Pons (tissue), 1 donor: ENCODE measurements at places on chromosomes 3 and 15.

GRCh38 chr15:77162872-77163633 lies 92.1 kb upstream of the TSPAN3 start:
- DNase-seq, result no peak

DNA sequence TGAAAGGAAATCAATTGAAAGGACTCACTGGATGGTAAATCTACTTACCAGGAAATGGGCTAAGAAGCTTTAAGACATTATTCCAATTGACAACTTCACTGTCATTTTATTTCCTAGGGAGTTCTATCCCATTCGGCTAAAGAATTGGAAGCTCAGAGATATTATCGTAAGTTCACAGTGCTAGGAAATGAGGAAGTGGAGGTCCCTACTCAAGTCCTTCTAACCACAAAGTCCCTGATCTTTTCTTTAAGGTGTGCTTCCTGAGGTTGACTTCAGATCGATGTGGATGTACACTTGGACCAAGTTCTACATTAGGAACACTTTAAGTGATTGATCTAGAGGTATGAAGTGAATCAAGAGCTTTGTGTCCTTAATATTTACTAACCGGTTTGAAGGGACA lies 63.6 kb downstream of the MDFIC2 start:
- DNase-seq, result no peak

DNA sequence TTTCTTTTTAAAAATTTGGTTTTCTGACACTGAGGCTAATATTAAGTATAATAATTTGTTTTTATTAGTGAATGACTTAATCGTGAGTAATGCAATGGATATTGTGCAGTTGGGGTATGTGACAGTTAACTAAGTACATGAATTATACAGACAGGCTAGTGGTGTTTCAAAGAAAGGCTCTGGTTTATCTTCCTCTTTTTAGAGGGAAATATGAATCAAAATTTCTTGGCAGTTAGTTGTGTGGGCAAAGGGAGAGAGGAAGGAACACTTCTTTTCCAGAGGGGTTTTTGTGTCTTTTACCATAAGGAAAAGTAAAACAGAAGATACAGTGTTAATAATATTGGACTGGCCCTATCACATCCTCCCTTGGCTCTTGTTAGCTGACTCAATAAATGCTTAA lies 2.7 kb downstream of the ZNF654 start:
- no peak for DNase-seq

GRCh38 chr3:44989636-44990373 lies 13.8 kb downstream of the EXOSC7 start:
- DNase-seq, result no peak

DNA sequence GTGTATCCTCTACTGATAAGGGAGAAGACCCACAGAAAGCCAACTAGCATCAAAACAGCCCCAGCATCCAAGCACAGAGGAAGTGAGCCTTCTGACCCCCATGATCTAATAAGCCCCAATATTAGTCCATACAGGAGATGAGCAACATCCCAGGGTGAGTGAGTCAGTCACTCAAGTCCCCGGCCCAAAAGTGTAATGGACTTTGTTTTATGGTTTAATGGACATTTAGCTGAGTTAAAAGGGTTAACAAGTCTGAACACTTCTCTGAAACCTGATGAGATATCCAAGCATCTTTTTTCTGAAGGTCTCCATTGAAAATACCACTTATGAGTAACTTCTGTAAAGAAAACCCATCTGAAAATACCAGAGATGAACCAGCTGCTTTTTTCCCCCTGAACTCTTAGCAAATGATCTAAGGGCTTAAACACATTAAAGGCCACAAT lies 115.6 kb downstream of the GREM1 start:
- no peak for DNase-seq

- DNase-seq, result no peak
These were observed 210.4 kb downstream of the MCTP2 start for GRCh38 chr15:94441760-94442159.

DNA sequence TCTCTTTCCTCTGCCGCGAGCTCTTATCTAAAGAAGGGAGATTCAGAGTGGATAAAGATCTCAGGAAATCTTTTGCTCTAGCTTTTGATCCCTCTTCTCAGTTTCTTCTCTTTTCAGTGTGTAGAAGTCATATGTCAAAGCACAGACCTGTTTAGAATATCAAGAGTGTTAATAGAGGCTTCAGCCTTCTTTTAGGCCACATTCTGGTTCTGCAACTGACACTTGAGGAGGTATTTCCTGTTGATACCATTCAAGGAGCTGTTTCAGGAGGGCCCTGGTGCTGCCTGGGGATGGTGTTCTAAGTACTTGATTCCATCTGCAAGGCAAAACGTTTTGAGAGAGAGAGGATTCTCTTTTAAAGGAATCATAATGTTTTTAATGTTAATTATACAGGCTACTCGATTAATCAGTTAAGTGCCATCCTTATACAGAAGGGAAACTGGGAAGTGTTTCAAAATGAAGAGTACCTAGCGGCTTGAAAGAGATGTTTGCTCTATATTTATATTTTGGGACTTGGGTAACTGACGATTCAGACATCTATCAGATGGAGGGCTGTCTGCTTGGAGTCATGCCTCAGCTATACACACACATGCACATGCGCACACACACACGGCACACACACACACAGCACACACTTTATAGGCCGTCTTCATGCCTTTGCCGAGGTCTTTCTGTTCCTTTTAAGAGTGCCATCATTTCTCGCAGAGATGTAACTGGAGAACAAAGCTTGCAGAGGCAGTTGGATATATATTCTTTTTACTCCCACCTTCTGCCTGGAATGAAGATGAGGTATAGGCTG lies 313.9 kb downstream of the PTPRG start:
- no peak for DNase-seq

DNA sequence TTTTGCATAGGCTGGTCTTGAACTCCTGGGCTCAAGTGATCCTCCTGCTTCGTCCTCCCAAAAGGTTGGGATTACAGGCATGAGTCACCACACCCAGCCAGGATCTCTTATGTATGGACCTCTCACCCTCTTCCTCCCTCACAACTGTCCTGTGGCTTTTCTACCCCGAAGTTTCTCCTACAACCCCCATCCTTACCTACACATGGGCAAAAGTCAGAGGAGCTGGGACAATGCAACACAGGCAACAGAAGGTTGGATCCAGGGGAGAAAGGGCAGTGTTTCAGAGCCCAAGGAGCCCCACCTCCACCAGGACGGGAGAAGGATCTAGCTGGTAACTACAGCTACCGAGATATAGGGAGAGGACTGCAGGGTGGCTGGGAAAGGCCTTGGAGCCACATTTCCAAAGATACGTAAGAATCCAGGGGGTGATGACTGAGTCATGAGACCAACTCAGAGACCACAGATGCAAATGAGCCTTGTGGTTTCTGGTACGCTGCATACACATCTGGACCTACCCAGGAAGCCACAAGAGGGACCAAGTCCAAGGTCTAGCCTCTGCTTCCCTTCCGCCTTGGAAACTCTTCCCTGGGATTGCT lies 13.6 kb downstream of the IGDCC4 start:
- DNase-seq, result no peak

GRCh38 chr3:191030491-191030890 lies 168.0 kb upstream of the GMNC start:
- DNase-seq, result no peak

DNA sequence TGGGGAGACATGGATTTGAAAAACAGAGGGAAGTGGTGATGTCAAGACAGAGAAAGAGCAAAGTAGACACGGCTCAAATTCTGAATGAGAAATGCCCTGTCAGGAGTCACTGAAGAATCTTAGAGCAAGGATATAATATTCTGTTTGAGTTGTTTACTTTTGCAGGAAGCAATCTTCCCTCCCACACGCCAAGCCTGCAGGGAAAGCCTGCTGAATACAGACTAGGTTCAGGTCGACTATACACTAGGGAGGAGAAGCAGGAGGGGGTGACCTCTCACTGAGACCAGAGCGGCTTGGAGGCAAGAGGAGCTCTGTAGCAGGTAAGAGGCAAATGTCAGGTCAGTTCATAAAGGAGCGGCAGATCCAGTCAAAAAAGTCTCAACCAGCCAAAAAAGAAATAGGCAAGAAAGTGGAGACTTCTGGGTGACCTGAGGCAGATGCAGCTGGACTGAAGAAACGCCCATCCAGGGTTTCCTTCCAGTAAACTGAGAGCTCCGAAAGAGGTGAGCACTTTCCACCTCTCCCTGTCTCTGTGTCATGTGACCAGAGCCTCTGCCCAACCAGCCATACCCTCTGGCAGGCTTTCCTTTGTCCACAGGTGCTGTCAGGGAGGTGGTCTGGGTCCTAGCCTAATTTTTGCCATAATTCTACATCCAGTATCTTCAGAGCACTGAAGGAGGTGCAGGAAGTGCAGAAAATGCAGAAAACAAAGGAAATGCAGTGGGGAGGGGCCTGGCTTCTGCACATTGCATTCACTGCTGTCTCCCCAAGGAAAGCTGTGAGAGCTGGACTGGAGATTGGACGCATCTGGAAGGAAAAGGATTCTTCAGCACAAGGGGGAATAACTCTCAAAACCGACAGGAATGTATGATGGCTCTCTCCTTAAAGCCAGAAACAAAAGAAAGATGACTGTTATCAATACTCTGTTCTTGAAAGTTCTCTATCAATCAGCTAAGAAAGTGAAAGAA lies 37.8 kb upstream of the CTXND1 start:
- DNase-seq, result no peak

- no peak for DNase-seq
These were observed 19.9 kb upstream of the EHD4 start for GRCh38 chr15:41992151-41992802.

DNA sequence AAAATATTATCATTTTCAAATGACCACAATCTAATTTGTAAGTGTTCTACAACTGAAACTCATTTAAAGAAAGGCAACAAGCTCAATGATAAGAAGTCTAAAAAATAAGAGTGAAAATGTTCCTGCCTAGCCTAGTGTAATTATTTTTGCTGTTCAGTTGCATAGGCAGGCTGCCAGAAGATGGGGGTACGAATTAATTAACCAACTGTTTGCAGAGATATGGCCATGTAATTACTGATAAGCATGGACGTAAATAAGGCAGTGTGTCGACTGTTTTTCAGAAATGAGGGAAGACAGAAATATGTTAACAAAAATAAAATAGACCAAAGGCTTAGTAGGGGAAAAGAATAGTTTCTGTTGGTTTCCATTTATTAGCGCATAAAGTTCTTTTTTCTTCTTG lies 24.7 kb upstream of the SCAANT1 start:
- no peak for DNase-seq

DNA sequence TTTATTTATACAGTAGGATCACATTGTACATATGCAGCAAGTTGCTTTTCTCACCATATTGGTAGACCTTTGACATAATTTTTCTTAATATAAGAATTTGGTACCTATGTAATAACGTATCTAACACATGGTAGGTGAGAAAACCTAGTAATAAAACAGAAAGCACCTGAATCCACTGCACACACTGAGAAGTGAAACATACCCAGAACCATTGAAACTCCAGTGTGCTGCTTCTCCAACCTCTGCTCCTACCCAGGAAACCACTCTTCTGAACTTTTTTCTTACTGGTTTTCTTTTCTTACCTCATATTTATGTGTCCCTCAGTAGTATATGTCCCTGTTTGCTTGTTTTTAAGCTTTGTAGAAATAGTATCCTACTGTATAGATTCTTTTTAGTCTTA lies 293.0 kb downstream of the UBE2E2 start:
- no peak for DNase-seq

DNA sequence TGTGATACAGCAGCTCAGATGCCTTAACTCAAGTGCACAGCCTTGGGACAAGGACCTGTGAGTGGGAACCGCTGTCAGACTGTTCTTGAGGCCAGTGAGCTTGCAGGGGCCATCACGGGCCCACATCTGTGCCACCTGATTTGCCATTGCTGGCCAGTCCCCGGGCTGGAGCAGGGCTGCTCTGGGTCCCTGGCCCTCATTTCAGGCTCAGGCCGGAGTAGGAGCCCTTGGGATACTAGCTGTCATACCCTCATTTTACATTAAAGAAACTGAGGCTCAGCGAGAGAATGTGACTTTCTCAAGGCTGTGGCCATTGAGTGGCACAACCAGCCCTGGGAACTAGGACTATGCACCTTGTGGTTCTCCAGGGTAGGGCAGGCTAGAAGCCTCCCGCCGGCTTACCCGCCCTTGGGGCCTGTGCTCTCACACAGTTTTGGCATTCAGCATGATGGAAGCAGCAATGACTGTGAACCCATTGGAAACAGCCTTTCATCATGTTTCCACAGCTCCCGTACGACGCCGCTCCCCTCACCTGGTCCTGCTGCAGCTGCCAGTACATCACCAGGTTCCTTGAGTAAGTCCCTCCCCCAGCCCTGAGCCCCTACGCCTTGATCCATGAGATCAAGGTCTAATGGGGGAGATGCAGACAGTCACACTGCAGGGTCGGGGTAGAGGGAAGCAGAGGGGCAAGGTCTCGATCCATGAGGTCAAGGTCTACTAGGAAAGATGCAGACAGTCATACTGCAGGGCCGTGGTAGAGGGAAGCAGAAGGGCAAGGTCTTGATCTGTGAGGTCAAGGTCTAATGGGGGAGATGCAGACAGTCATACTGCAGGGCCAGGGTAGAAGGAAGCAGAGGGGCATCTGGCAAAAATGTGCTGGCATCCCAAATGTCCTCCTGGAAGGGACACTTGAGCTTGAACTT lies 42.2 kb downstream of the GOLGA6L10 start:
- DNase-seq, result no peak

DNA sequence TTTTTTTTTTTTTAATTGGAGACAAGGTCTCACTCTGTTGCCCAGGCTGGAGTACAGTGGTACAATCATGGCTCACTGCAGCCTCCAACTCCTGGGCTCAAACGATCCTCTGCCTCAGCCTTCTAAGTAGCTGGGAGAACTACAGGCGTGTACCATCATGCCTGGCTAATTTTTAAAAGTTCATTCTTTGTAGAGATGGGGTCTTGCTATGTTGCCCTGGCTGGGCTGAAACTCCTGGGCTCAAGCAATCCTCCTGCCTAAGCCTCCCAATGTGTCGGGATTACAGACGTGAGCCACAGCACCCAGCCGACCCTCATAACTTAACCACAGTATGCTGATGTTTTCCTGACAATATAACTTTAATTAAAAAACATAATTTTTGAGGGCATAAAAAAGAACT lies 24.3 kb downstream of the IL17RD start:
- no peak for DNase-seq

DNA sequence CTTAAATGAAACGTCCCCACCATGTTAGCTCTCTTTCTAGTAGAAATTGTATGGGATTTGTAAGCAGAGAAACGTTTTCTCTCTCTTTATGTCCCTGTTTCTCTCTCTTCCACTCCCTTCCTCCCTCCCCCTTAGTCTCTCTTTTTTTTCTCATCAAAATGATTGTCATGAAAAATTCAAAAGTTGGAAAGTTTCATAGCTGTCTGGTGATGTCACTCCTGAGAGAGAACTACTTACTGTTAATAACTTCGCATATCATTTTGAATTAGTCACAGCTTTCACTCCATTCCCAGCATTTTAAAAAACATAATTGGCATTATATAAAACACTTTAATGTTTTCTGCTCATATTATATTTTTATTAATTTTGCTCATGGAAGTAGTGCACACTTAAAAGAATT lies 331.1 kb downstream of the C3orf38 start:
- no peak for DNase-seq

DNA sequence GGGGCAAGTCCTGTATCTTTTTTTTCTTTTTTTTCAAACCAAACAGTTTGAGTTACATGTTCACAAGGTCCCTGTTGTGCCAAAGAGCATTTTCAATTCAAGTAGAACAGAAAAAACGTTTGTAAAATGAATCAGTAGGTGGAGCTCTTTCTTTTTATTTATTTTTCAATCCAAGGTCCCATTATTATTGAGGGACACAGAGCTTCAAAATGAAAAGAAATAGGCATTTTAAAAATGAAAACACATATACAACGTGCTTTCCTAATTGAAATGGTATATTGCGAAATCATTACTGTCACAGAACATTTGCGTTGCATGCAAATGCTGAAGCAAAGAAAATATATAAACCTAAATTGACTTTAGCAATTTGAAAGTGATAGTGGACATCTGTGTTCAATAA lies 711.0 kb downstream of the MECOM start:
- DNase-seq, result peak; percentile 26

GRCh38 chr3:124671106-124671505 lies 59.1 kb upstream of the UMPS start:
- no peak for DNase-seq
